ENCODE measurements at places on chromosomes 7 and 10.

GRCh38 chr7:157558516-157558874 is 221.7 kb downstream of the DNAJB6 start:
- DNase-seq, result no peak

DNA sequence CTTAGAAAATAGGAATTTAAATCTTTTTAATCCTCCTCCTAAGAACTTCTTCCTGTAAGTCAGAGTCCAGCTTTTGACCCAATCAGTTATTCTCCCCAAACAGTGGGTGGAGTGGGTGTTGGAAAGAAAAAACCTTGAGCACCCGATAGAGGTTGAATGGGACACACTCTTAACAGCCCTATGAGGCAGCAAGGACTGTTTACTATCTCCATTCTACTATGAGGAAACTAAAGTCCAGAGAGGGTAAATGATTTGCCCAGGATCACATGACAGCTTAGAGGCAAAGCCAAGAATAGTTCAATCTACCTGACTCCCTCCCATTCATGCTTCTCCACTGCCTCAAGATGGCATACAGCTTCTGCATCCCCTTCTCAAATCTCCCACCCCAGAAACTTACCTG is 57.6 kb upstream of the SLC35B4 start:
- no peak for DNase-seq

- no peak for DNase-seq
These were observed 8.1 kb downstream of the SKIDA1 start for GRCh38 chr10:21517134-21518031.

GRCh38 chr10:112821038-112821437 is 129.0 kb upstream of the TCF7L2 start:
- no peak for DNase-seq

DNA sequence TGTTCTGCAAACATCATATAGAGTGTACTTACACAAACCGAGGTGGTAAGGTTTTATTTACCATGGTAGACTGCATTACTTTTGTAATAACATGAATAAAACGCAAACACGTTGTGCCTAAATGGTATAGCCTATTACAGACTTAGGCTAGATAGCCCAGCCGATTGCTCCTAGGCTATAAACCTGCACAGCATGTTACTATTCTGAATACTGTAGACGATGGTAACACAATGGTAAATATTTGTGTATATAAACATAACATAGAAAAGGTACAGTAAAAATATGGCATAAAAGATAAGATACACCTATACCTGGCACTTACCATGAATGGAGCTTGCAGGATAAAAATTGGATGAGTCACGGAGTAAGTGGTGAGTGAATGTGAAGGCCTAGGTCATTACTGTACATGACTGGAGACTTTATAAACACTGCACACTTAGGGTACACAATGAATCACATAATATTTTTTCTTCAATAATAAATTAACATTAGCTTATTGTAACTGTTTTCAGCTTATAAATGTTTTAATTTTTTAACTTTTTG is 16.3 kb downstream of the AKR1D1 start:
- no peak for DNase-seq

- DNase-seq, result no peak
These were observed 3.1 kb upstream of the NKX2-3 start for GRCh38 chr10:99529591-99530107.

DNA sequence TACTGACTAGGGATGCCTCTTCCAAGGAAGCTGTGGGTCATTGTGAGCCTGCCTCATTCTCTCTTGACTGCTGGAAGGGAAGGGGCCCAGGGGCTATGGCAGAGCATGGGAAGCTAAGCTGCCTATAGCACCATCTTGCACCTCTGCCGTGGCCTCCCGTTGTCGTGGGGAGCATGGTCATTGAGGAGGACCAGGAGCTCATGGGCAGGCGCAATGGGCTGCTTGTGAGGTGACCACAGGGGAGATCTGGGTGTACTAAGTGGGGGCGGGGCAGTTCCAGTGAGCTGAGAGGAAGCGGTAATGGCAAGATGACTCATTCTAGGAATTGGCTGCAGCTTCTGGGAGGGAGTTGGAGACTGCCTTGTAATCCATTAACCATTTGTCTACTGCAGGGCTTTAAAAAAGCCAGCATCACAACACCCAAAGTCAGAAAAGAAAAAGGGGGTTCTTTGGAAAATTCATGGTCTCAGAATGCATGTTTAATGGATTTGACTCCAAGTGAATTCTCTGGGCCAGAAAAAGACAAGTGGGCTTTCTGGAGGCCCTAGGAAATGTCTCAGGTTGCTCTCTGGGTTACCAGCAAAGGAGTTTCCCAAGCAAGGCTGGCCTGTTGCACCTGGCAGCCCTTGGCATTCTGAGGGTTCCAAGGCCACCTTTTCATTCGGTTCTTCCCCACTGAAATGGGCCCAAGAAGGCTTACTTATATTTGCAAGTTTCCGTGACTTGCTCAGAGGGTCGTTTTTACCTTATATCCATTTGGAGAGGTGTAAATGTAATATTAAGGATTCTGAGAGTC is 3.6 kb downstream of the DUSP5 start:
- DNase-seq, result no peak

DNA sequence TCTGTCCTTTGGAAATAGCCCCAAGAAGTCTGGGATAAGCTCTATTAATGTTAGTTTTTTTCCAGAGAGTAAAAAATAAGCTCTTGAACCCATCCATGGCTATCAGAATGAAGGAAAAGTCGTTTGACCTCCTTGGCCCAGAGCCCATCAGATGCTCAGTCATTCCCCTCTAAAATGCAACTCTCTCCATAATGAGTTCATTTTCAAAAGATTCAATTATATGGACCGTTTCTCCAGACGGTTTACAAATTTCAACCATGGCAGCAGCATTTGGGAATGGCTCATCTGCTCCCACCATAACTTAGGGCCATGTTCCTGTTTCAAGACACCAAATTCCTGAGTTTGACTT is 220.0 kb downstream of the PTPRN2 start:
- no peak for DNase-seq

GRCh38 chr7:30166155-30166840 is 31.5 kb downstream of the MTURN start:
- no peak for DNase-seq

DNA sequence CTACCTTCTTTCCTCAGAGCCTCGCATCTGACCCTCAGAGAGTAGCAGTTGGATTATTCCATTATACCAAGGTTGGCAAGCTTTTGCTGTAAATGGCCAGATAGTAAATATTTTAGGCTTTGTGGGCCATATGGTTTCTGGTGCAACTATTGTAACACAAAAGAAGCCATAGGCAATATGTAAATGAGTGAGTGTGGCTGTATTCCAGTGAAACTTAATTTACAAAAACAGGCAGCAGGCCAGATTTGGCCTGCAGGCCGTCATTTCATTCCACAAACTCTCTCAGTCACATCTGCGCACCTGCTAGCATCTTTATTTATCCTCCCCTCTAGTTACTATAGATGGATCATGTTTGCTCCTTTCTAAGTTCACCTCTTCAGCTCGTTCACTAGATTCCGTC is 6.7 kb downstream of the ZNF518A start:
- DNase-seq, result no peak

GRCh38 chr10:117248750-117249465 is 8.0 kb downstream of the SLC18A2 start:
- DNase-seq, result no peak

GRCh38 chr10:68367121-68367520 is 34.4 kb upstream of the PBLD start:
- DNase-seq, result no peak

GRCh38 chr7:143369678-143370651 is 7.5 kb upstream of the FAM131B start:
- no peak for DNase-seq

DNA sequence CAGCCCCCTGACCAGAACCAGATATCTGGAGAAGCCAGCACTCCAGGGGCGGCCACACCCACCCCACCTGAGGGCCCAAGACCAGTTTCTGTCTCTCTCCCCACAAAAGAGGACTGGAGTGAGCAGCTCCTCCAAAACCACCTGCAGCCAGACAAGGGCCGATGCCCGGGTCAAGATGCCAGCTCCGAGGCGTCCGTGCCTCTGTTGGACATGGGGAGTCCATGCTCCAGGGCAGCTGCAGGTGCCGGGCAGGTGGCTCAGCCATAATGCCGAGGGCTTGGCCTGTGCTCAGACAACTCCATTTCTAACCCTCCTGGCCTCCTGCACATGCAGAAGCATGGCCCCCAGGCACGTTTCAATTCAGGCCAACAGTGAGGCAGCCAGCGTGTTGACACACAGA is 234.6 kb downstream of the MAD1L1 start:
- no peak for DNase-seq

- DNase-seq, result no peak
These were observed 2.4 kb upstream of the INHBA start for GRCh38 chr7:41705109-41705901.

Measured in stimulated activated CD4-positive, alpha-beta T cell treated with anti-CD3 and anti-CD28 coated beads, Interleukin-1b, Interleukin-23, amount 100 ng/mL, for 1 hour (primary cell).